ENCODE measurements at places on chromosomes 7 and 10.

GRCh38 chr7:115260381-115260780 lies 338.5 kb downstream of the MDFIC start:
- DNase-seq, result no peak

DNA sequence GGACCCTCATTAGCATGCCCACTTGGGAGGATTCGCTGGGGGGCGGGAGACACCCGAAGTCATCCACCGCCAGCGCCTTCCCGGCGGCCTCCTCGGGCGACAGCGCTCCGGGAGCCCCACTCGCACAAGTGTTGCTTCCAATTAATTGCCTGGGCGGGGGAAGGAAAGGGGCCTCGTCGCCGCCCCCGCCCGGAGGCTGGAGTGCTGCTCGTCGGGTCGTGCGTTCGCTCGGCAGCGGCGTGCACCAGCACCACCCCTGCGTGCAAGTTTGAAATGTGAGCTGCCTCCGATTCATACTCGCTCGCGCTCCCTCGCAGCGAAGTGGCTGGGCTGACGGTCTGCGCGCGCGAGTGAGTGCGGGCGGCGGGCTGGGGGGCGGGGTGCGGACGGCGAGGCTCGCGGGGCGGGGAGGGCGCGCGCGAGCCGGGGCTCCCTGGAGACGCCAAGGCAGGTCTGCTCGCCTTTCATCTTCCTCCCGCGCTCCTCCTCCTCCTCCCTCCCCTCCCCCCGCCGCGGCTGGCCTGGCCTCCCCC lies 104.6 kb upstream of the PPIF start:
- no peak for DNase-seq

DNA sequence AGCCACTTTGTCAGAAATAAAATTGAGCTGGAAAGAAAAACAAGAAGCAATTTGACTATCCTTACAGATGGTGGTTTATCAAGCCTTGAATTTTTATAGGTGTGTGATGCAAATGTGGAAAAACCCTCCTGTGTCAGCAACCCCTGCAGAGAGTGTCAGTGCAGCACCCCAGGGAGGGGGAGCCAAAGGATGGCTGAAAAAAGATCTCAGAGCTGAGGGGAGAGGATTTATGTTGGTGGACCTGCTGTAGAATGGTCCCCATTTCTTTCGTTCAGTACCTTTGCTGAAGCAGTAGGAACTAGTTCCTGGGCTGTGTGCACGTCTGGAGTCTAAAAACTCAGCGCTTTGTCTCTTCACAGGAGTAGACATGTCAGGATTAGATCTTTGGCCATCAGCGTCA lies 239.0 kb downstream of the PHTF2 start:
- no peak for DNase-seq

GRCh38 chr7:11297764-11298163 lies 324.1 kb downstream of the PHF14 start:
- no peak for DNase-seq

DNA sequence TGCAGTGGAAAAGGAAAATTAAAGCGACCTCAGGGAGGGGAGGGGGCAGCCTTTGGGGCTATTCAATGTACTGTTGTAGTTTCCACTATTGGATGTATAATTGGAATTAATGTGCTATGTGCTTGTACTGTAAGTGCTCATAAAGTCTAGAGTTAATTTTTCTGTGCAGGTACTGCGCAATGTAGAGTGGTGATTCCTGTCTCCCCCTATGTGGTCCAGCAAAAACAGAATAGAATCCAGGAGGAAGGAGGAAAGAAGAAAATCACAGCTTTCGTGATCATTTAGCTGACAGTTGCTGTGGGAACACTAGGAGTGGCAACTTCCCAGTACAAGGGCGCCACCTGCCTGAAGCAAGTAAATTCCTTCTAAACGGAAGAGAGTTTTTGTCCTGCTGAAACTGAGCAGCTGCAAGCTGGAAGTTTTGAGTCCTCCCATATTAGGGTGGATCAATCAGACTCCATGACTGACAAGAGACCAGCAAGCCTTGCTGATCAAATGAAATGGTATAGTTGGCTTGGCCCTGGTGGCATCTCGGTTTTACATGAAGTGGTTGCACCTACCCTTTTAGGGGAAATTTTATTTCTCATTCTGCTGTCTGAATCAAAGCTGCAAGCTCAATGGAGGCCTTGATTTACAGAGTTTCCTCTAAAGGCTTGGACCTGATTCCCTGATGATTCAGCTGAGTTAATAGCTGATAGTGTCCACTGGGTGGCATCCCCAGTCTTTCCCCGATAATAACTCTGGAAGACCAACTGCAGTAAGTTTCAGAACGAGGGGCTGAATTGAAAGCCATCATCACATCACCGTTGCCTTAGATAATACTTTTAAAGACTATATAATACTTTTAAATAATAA lies 299.8 kb downstream of the HGF start:
- DNase-seq, result peak; percentile 20

GRCh38 chr7:34015651-34016050 lies 110.3 kb downstream of the BMPER start:
- no peak for DNase-seq

DNA sequence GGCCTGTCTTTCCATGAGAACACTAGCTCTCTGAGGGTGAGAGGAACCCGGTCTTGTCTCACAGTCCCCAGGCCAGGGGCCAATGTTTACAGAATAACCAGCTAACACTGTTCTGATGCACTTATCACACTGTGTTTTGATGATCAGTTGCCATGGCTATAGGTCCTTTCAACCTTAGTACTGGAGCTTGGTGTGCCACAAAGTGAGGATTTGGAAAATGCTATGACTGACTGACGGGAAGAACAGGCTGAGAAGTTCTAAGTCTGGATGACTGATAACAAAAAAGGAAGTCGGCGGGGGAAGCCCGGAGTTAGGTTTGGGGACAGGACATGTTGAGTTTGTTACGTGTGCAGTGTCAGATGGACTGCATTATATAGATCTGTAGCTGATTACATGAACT lies 141.8 kb downstream of the CTTNBP2 start:
- no peak for DNase-seq

DNA sequence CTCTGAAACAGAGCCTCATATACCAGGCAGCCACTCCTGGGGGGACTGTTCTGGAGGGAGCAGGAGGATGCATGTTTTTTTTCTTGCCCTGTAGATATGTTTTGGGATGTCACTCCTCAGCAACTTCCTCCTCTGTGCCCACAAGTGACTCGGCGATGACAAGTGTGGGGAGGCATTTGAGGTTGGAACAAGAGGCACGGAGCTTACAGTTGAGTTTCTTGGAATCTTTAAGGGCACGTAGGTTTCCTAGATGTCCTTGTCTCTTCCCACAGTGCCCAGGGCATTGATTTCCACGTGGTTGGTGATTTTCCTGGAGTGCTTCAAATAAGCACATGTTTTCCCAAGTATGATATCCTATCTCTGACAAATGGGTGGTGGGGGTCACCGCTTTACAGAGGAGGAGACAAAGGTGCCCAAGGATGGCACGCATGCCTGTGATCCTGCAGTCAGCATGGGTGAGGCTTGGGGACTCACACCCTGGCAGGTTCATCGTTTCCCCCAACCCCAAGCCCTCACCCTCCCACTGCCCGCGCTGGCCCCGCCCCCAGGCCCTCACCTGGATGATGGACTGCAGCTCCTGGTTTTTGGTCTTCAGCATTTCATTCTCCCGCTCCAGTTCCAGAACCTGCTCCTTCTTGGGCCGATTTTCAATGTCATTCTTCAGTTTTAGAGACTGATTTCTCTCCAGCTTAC lies 95.2 kb upstream of the GNA12 start:
- DNase-seq, result no peak

DNA sequence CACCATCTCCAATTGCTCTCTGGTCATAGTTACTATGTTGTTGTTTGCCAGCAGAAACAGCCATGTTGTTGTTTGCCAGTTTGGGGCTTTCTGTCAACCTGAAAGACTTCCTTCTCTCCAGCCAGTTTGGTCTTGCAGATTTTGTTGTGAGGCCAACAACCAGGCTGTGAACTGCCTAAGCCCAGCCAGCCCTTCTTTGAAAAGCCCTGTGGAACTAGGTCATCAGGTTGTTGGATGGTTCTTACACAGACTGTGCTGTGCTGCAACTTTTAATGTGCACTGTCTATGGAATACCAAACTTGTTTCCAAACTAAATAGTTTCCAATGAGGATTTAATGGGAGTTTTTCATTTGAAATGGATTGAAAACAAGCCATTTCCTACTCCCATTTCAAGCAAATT lies 592.7 kb upstream of the GALNT17 start:
- DNase-seq, result no peak

DNA sequence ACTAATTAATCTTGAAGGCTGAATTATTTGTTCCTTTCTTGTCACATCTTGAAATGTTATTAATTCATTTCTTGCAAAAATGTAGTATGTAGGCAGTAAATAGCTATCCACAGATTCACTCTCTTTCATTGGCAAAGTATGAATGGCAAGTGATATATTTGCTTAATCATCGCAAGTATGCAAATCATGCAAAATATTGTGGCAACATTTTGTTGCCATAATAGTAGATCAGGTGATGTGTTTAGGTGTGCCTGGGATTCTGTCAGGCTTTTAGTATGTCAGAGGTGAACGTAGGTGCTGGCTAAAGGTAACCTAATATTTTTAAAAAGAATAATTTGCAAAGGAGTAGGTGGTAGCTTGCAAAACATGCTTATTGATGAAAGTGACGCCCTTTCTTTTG lies 5.9 kb downstream of the MAP3K8 start:
- no peak for DNase-seq

GRCh38 chr10:71150796-71151195 lies 61.6 kb upstream of the UNC5B start:
- no peak for DNase-seq

DNA sequence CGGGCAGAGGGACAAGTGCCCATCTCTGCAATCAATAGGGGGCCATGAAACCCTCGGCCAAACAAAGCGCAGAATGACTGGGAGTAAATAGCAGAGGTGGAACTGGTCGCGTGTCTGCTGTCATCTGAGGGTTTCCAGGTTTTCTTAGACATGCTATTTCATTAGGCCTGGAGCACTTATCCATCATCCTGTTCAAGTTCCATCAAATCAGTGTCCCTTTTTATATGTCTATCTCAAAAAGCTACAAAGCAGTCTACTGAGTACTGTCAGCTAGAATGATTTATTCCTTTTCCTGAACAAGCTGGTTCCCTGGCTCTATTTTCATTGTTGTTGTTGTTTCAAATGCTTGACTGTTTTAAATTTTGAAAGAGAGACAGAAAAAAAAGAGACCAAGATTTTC lies 590.5 kb downstream of the PARD3 start:
- no peak for DNase-seq

DNA sequence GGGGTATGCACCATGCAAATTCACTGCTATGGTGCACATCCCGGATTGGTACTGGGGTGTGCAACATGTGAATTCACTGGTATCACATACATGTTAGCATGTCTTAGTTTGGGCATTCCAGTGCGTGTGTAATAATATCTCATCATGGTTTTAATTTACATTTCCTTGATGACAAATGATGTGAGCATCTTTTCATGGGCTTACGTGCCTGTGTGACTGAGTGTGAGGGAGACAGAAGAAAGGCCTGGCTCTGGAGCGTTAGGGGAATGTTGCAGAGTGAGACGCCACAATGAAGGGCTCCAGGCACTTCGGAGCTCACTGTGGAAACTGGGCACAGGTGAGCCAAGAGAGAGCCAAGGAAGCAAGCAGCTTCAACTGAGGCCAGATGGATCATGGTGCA lies 162.6 kb downstream of the UBE2H start:
- DNase-seq, result no peak

GRCh38 chr7:135943134-135943879 lies 33.9 kb downstream of the MTPN start:
- no peak for DNase-seq

- DNase-seq, result no peak
Measured at GRCh38 chr10:51075043-51075872, 971 bp downstream of the PRKG1 start.

GRCh38 chr7:65251851-65252620 lies 121.6 kb upstream of the ZNF92 start:
- DNase-seq, result peak; percentile 46

DNA sequence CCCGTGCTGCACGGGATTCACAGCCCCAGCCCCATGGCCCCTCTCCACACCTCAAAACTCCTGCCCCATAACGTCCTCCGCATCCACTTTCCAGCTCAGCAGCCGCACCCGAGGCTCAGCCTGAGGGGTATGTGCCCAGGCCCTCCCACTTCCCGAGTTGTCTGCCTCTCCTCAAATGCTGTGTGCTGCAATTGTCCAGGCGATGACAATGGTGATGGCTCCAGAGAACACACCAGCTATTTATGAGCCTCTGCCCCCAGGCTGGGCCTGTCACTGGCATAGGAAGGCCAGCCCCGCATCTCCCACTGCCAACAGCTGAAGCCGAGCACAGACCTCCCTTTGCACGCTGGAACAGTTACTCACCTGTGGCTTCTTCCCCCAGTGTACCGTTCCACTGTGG lies 2.4 kb upstream of the LDB3 start:
- DNase-seq, result peak; percentile 73

DNA sequence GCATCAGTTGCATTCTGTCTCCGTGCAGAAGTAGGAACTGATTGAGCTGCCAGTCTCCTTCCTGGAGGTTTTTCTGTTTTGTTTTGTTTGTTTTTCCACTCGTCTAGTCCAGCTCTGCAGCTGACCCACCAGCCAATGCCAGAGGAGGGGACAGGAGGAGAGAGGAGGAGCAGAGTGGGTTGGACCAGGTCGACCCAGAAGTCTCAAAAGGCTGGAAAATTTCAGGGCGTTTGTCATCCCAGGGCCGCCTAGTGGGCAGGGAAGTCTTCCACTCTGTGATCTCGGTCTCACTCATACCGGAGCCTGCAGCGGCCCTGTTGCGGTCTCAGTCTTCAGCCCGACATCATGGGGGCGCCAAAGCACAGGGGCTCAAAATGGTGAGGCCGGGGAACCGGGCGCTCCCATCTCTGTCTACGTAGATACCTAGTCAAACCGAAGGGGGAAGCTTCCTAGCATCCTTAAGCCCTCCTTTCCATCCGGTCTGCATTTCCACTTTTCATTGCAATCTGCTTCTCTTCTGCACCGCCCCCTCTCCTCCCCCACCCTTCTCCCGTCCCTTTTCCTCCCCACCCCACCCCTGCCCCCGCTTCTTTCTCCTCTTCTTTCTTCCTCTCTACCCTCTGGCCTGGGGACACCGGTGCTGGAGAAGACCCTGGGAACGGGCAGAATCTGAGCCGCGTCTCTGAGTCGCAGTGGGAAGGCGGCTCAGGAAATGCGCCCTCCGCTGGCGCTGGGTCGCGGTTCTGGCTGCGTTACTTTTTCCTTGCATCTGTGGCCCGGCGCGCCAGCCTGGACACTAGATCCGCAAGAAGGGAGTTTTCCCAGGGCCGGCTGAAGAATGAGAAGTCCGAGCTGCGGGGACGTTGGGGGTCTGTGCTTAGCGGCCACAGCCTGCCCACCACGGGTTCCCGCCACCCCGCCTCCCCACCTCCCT lies 16.2 kb upstream of the PAX2 start:
- DNase-seq, result no peak

- DNase-seq, result no peak
Measured at GRCh38 chr7:129906700-129907099, 46.1 kb downstream of the UBE2H start.
